Lower leg skin (tissue), 4 donors: ENCODE measurements at places on chromosomes 2 and 18. TPM values are rescaled to one million over a fixed set of nuclear protein-coding genes. Genes with fewer than 3 reads are reported as not detected.

GRCh38 chr18:59694824-59695223 lies 2.4 kb downstream of the CCBE1 start:
- DNase-seq = no peak

DNA sequence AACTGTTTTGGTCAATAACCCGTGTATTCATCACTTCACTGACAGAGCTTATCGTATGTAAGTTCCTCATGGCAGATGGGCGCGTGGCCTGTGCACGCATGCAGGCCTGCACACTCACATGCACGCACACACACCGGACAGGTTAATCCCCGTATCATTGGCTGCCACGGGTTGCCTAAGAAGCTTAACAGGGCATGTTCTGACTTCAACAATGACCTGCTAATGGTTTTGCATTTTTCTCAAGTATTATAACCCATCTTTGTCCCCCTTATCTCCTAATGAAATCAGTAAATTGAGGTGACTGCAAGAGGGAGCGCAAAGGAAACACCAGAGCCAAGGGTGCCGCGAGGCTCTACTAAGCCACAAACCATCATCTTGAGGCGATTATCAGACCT lies 399.0 kb upstream of the ID2 start:
- no peak for DNase-seq

DNA sequence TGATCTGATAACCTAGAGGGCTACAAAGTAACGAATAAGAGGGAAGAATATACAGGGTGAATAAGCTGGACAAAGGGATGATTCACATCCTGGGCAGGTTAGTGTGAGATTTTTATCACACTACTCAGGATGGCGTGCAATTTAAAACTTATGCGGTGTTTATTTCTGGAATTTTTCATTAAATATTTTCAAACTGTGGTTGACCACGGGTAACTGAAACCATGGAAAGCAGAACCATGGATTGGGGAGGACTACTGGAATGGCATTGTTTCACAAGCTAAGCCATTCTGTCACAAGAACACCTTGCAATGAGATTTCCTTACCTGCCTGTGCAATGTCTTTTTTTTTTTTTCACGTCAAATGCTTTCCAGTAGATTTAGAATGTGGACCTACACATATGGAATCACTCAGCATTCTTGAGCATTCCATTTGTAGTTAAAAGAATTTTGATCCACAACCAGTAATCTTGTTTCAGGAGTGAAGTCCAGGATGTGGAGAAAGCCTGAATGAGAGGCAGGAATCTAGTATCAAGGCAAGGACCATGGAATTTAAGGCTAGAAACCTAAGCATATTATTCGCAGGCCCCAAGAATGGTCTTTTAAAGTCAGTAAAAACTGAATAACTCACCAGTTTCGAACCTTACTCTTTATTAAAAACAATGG lies 8.0 kb upstream of the CDK15 start:
- no peak for DNase-seq

GRCh38 chr2:65026704-65027464 lies 29.3 kb upstream of the CEP68 start:
- DNase-seq = no peak

DNA sequence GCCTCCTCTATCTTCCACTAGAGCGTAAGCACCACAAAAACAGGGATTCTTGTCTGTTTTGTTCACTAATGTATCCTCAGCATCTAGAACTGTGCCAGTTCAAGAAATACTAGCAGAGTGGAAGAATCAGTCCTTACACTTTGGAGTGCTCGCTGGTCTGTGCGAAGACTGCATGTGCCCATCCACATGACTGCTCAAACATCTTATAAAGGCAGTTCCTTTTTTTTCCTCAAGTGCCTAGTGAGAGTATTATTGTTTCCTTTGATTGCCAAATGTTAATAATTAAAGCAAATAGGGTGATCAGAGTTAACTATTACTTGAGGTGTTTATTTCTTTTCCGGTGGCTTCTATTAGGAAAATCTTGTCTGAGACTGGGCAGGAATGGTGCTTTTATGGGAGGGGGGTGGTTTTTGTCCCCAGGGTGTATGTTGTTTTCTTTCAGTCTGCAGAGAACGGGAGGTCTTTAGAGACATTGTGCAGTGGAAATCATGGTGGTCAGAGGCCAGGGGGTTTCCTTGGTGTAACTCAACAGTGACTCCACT lies 45.6 kb upstream of the ITGB6 start:
- no peak for DNase-seq

SMAD4 gene
- 103 TPM for total RNA-seq

ABCB11 gene
- total RNA-seq = 0.39 TPM

ADD2 gene
- total RNA-seq = 0.17 TPM

ADCYAP1 gene
- total RNA-seq = not detected
